Inflammatory macrophage treated with lipopolysaccharide for 1 hour (primary cell): ENCODE measurements at places on chromosomes 6 and 20.
A peak's percentile ranks its signal among the peaks of the same experiment; 100 is the strongest.

- no peak for DNase-seq
These were observed 85.6 kb downstream of the MYB start for GRCh38 chr6:135266675-135267074.

DNA sequence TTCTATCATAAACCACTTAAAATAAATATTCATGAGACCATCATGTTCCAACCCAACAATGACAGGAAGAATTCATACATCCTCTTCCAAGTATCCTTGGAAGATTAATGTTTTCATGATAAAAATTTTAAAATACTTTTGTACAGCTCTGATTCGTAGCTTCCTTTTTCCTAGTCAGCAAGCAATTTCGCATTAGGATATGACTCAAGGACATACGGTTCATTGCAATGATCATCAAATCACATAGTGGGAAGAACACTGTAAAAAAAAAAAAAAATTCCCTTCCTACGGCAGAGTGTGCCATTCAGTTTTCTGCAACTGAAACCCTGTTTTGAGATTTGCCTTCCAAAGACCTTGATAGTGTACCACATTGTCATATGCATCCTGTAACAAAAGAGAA, 35.3 kb upstream of the GFOD1 start:
- peak; percentile 89 for DNase-seq

GRCh38 chr6:142833054-142833453, 111.9 kb downstream of the HIVEP2 start:
- DNase-seq = peak; percentile 87

- no peak for DNase-seq
These were observed 478.2 kb upstream of the CITED2 start for GRCh38 chr6:139852488-139853140.

- DNase-seq = no peak
These were observed 14.0 kb upstream of the TOP1 start for GRCh38 chr20:41014561-41015088.

GRCh38 chr6:118581489-118581959, 33.4 kb downstream of the PLN start:
- peak; percentile 72 for DNase-seq

DNA sequence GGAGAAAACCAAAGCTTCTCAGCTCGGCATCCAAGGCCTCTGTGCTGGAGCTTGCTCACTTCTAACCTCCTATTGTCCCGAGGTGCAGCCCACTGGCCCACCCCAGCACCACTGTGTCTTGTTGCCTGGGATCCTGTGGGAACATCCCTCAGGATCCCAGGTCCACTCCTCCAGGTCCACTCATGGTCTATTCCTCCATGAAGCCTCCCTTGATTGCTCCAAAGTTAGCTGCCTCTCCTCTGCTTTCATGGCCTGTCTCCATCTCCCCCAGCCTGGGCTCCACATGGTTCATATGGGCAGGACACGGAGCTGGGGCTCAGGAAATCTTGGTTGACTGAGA, 13.9 kb downstream of the SLA2 start:
- no peak for DNase-seq

- DNase-seq = no peak
These were observed 48.1 kb downstream of the PRDM1 start for GRCh38 chr6:106134087-106134770.
